HL-60 (cell line): ENCODE measurements at places on chromosomes 7 and 10.

DNA sequence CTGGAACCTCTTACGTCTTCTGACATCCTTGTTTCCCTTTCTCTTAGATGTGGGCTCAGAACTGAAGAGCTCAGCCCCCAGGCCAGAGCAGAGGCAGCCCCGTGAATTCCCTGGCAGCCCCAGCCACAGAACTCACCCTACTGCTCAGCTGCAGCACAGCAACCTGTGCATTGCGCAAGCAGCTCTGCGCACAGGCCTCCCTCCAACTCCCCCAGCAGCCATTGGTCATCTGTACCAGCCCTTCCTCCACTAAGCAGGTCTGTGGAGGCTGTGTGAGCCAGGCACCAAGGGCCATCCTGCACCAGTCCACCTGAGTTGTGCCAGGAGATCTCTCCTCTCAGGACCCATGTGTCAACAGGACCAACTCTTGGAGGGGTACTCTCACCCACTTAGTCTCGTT is 54.5 kb downstream of the ZNF33B start:
- no peak for DNase-seq

- DNase-seq, result no peak
These were observed 4.7 kb upstream of the PWWP2B start for GRCh38 chr10:132392184-132392800.

DNA sequence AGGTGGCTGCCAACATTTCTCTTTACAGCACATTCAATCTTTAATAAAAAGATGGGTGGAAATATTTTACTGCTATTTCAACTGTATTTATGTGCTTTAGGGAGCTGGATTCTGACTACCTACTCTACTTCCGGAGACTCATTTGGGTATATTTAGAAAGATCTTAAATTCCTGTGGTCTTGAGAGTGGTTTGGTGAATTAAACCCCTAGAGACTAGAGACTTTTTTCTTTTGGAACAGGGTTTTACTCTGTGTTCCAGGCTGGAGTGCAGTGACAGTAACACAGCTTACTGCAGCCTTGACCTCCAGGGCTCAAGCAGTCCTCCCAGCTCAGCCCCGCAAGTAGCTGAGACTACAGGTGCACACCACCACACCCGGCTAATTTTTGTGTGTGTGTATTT is 79.0 kb upstream of the HABP2 start:
- DNase-seq, result no peak

GRCh38 chr10:14102056-14102455 is 228.7 kb downstream of the FRMD4A start:
- DNase-seq, result no peak

GRCh38 chr7:133139350-133139749 is 57.5 kb upstream of the CHCHD3 start:
- DNase-seq, result no peak

GRCh38 chr10:130040817-130041330 is 69.8 kb downstream of the C10orf143 start:
- DNase-seq, result no peak

DNA sequence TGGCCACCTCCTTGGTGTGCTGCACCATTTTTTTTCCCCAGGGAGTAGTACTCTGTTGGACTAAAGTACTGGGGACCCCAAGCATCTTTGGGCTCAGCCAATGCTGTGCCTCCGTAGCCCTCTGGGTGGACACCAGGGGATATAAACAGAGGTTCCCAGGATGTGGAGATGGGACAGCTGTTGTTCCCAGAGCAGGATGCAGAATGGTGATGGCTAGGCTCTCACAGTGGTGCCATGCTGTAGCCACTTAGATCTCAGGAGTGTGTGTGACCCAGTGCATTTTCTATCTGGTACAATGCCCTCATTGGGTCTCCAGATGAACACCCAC is 50.9 kb upstream of the SCIN start:
- DNase-seq, result no peak

DNA sequence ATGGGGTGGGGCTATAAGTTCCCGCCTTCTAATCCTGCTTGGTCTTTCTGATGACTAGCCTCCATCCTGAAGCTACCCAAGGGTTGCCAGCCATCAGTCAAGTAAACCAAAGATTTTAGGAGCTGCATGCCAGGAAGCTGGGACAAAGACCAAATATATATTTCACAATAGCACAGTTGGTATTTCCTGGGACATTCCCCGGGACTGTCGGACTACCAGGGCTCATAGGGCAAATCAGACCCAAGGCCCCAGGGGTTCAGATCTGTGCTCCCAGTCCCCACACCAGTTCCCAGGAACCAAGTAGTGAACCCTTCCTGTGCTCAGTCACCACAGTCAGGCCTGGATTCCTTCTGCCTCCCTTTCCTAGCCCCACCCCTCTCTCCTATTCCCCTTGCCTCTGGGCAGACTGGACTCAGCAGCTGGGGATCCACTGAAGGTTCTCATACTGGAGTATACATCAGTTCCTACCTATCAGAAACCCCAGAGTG is 5.7 kb upstream of the CXCL12 start:
- no peak for DNase-seq

- no peak for DNase-seq
These were observed 216.1 kb upstream of the PRPS1L1 start for GRCh38 chr7:18243731-18244130.

DNA sequence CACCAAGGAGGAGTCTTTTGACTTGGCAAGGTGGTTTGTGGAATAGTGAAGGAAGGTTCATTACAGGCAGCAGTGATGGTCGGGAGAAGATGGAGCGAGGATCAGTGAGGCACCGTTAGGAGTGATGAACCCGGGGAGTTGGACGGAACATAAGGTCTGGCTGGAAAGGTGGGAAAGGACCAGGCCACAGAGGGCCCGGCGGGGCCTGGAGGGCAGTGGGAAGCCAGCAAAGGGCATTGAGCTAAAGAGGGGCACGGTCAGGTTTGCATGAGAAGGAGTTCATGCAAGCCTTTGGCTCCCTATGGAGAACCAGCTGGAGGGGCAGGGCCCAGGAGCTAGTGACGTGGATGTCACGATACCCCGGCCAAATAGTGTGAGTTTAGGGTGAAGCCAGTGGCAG is 46.2 kb upstream of the RABGEF1 start:
- no peak for DNase-seq

GRCh38 chr10:48640326-48640725 is 35.5 kb upstream of the ARHGAP22 start:
- no peak for DNase-seq

DNA sequence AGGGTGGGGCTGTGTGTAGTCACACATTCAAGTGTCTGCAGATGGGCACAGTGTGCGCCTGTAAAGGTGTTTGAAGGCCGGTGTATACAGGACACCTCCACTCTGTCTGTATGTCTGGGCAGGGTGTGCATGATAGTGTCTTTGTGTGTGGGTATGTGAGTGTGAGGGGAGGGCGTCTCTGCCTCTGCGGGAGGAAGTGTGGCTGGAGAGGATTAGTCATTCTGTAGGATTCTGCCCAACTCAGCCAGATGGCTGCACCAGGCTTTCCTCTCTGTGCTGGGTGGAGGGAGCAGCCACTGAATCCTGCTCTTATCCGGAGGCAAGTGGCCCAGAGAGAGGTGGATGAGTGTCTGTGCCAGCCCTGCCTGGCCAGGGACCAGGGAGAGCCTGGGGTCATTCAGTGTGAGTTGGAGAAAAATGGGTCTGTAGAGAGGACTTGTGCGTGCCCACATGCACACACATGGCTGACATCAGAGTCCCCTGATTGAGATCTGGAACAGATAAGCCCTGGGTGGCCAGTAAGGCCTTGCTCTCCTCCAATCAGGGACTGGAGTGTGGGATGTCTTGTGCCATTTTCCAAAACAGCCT is 1.7 kb downstream of the SFXN3 start:
- DNase-seq, result peak; percentile 79

- DNase-seq, result no peak
These were observed 2.4 kb downstream of the INPP5F start for GRCh38 chr10:119728172-119728800.

GRCh38 chr7:150463461-150463860 is 13.0 kb downstream of the GIMAP8 start:
- DNase-seq, result no peak

DNA sequence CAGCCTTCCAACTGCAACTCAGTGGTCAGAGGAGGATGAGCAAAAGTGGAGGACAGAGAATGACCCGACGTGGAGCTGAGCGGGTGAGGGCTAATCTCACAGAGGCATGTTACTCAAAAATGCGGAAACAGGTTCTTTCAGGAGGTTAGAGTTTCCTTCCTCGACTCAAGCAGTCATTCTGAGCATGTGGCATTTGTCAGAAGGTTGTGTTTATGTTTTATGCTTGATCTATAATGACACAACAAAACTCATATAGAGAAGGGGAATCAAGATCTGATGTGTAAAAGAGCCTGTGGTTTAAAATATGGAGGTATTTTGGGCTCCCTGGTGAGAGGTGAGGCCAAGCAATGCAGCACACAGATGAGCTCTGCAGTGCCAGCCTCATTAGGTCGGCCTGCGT is 311.4 kb downstream of the ADARB2 start:
- no peak for DNase-seq

DNA sequence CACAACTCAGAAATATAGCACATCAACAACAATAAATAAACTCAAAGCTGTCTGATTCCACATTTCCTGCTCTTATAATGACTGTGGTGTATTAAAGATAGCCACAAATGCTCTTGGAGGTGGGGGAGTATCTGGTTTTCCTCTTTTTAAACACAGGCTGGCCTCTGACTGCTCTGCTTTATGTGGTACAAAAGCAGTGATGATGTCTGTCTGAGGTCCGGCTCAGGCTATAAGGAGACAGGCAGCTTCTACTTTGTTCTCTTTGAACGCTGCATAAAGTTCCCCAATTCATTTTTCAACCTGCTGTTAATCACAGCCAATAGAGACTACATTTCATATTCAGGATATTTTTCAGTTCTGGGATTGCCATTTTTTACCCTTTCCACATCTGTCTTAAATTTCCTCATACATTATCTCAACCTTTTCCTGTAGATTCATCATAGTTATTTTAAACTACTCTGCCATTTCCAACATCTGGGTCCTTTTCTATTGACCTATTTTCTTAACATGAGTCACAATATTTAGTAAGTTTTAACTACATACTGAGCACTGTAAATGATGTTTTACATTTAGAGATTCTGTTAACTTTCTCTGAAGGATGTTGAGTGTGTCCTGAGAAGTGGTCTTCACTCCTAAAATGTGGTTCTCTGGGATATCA is 64.9 kb downstream of the CRPPA start:
- no peak for DNase-seq

DNA sequence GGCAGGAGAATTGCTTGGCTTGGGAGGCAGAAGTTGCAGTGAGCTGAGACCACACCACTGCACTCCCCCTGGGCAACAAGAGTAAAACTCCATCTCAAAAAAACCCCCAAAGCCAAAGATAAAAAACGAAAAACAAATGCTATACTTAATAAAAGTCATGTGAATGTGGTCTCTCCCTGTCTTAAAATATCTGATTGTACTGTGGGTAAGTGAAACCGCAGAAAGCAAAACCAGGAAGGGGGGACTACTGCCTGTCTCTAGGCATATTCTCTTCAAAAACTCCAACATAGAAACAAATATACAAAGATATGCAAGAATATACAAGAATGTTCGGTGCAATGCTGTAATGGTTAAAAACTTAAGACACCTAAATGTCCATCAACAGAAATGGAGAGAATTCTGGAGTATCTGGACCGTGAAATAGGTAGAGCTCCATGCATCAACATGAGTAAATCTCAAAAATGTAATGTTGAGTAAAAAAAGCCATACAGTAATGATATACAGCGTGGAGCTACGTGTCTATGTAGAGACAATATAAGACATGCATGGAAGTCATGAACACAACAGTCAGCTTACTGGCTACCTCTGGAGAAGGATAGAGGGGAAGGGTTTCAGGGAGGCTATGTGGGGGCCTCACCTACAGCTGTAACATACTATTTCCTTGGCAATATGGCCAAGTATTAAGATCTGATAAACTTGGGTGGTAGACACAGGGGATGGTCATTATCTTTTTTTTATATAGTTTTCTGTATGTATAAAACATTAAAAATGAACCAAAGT is 2.1 kb downstream of the ZNF394 start:
- DNase-seq, result no peak

- peak; percentile 14 for DNase-seq
These were observed 48.7 kb upstream of the SHH start for GRCh38 chr7:155860840-155861479.

DNA sequence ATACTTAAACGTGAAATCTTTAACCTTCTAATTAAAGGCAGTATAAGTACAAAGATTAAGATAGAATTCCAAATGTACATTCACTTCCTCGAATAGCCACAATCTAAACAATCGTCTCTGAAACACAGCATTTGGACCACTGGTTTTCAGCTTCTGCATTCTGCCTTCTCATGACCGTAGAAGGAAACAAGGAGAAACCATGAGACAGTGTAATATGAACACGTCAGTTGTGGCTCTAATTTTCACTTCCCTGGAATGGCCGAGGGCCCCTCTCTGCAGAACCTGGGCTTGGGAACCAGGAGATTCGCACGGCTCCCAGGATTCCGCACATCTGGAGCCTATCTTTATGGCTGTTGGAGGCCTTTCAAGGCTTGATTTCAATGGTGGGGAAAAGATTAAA is 189.3 kb downstream of the KLF6 start:
- no peak for DNase-seq

GRCh38 chr10:7436490-7437100 is 25.8 kb upstream of the SFMBT2 start:
- DNase-seq, result no peak

DNA sequence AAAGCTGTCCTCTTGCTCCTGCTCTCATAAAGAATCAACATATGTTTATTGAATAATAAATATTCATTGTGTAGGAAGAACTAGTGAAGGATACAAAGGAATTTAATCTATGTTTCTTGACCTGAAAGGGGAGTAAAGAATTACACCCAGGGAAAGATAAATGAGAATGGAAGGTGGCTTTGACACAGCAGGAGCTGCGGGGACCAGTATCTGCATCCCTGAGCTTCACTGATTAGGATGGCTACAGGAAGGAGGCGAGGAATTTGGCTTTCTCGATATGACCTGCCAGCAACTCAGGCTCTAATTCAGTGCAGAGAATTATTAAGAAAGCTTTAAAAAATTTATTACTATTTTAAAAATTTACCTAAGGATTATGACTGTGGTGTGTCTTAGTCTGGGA is 194.6 kb downstream of the SEC23IP start:
- DNase-seq, result no peak

- DNase-seq, result no peak
These were observed 132.4 kb upstream of the RHEB start for GRCh38 chr7:151652111-151652510.

DNA sequence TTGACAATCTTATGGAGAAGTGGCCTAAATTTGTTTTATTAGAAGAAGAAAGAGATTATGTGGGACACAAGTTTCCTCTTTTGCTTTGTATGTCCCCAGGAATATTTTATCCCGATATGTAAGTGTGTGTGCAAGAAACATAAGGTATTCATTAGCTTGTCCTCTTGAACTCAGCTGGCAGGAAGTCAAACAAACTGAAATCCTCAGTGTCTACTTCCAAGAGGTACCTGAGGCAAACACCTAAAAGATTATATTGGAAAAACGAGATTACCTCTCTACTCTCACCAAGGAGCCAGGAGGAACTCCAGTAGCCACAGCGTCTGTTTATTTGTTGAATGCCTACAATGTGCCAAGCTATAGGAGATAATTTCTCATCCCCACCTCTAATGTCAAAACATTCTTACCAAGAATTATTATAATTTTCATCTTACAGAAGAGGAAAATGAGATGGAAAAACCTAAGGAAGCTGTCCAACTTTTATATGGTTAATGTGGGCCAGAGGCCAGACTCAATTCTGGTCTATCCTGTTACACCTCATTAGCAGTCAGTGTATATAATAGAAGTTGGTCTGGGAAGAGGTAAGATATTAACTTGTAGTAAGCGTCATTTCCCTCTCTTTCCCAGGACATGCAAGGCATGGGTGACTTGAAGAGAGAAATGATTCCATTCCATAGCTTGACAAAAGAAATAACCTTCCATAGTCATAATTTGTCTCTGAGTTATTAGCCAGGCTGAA is 692.7 kb downstream of the MAGI2 start:
- DNase-seq, result no peak

- no peak for DNase-seq
These were observed 5.4 kb downstream of the PSD start for GRCh38 chr10:102413053-102413705.
